Sciatic nerve (tissue), 2 donors: ENCODE measurements at places on chromosomes 11 and 22.

DNA sequence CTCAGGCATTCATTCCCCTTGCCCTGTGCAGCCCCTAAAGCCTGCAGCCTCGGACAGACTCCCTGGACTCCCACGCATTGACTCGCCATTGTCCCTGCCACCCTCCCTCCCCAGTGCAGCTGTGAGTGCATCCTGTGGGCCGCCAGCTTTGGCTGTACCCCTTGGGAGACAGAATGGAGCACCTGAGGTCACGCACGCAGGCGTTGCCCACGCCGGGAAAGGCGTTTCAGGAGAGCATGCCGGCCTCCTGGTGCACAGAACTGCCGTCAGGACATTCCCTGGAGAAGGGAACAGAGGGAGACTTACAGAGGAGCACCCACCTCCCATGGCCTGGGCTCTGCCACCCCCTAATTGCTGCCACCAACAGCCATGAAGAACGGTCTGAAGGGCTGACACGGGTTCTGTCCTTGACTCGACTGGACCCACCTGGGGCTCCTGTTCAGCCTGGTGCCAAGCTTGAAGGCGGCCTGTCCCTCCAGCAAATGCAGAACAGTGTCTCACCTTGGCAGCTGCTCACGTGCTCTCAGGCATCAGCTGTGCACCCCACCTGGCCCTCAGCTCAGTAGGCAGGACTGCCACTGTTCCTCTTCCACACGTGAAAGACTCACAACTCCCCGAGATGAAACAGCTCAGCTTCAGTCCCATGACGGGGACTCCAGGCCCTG is 503.8 kb downstream of the BRD1 start:
- DNase-seq, result peak; percentile 35

GRCh38 chr11:116862951-116863350 is 25.5 kb upstream of the APOA1 start:
- no peak for DNase-seq

DNA sequence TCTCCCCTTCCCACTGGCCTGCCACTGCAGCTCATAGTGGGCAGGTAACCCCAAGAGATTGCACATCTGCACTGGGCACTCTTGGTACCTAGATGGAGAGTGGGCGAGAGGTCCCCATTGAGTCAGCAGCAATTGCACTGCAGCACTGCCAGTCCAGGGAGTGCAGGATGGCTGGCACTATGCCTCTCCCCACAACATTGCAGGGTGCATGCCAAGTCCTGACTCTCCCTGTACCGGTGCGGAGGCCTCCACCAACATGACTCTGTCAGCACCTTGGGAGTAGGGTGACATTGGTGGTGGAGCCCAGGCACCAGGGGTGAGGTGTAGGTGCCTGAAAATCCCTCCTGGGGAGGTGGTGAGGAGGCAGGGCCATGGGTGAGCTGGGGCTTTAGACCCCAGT is 82.2 kb downstream of the TRAF6 start:
- DNase-seq, result no peak

DNA sequence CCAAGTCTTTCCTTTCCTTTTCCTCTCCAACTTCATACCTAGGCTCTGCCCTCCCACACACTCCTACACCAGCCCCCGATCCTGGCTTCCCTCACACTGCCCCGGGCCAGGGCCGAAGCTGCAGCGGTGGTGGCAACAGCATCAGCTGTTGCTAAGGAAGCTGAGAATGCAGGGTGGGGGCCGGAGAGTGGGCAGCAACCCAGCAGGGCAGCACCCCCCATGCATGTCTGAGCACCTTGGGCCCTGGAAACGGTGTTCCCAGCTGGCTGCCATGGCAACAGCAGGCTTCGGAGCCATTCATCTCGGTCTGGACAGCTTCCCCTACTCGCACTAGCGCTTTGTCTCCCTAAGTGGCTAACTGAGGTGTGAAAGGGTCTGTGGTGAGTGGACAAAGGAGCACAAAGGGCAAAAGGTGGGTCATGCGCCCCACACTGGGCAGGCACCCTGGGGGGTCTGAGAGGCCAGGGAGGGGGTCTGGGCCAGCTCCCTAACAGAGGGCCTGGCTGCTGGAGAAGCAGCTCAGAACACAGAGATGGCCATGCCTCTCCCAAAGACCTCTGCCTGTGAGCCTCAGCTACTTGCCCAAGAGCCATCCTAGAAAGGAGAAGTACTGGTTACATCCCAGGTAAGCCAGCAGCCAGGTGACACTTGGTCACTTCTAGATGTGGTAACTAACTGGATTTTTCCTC is 42.1 kb upstream of the JAM3 start:
- no peak for DNase-seq

DNA sequence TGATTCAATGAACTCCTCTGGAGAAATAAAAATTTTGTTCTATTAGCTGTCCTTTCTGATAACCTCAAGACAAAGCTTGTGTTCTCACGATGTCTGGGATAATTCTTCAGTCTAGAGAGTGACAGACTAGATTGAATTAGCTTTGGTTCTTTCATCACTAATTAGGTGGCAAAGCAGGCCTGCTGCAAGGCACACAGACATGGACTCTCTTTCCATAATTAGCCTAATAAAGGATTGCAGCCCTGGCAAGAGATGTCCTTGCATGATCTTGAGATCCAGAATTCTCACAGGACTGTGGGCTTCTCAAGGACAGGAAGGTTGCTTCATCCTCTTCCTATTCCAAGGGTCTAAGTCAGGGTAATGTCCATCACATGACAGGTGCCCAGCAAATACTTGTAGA is 245.6 kb upstream of the ZC3H12C start:
- DNase-seq, result no peak

DNA sequence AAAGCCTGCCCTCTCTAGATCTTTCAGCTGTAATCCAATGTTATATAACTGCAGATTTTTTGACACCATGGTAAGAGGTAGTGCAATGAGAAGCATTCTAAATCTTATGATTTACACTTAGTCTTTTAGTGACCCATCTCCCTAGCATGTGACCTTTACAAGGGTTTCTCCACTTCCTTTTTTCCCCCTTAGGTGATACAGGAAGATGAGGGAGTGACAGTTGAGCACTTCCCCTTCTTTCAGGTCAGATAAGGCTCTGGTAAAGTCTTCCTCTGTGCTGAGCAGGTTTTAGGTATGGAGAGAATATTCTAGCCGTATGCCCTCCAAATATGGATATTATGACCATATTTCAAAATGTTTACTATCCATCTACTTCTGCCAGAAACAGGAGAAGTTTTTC is 753.6 kb downstream of the JRKL start:
- no peak for DNase-seq

DNA sequence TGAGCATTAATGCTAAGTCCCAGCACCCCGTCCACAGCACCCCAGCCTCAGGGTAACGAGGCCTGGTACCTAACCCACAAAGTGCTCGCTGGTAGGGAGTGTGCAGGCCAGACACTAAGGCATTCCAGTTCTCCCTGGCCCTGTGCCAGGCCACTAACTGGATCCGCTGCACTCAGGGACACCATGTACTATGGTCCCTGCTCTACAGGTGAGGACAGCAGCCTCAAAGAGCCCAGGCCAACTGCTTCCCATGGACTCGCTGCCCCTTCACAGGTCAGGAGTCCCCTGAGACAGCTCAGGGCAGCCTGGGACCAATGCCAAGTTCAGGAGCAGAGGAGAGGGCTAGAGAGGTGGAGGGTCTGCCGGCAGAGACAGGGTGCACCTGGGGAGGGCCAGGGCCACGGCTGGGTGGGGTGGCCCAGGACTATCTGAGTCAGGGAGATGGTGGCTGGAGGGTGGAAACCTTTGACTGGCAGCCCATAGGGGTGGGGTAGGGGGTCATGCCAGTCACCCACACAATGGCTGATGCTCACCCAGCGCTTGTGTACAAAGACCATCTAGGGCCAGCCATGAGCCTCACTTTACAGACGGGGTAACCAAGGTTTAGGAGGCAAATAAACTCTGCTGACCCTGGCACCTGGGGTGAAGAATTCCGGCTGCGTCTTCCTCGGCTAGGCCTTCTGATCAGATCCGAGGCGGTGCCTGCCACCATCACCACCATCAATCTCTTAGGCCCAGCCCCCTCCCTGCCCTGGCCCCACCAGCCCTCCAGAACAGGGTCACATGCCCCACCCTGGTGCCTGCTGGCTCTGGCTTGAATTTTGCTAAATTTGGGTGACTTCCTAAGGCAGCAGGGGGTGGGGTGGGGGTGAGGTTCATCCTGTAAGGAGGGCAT is 5.6 kb downstream of the OSBPL5 start:
- DNase-seq, result peak; percentile 84

GRCh38 chr11:33317662-33318061 is 60.5 kb downstream of the HIPK3 start:
- DNase-seq, result no peak

- no peak for DNase-seq
Observed at GRCh38 chr22:33111491-33111890, 53.3 kb upstream of the SYN3 start.

- peak; percentile 40 for DNase-seq
Observed at GRCh38 chr11:1738380-1738779, 12.0 kb downstream of the IFITM10 start.

DNA sequence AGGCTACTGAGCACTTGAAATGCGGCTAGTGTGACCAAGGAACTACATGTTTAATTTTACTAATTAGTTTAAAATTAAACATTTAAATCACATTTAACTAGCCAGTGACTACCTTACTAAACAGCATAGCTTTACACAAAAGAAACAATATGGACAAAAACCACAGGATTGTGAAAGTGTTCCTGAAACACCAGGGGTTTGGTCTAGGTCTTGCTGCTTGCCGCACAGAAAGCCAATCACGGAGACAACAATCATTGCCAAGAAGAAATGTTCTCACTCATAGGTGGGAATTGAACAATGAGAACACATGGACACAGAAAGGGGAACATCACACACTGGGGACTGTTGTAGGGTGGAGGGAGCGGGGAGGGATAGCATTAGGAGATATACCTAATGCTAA is 309.5 kb downstream of the C11orf87 start:
- DNase-seq, result no peak

DNA sequence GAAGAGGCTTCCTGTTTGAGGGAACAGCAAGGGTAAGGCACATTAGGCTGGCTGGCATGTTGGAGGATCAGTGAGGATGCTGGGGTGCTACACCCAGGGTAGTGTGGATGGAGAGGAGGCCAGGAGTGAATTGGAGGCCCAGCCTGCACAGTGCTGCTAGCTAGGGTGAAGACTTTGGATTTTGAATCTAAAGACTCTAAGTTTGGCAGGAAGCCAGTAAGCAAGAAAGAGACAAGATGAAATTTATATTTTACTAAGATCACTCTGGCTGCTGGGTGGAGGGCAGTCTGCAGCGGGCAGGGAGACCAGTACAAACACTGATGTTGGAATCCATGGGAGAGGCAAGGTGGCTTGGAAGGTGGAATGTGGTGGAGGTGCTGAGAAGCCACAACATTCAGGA is 43.6 kb downstream of the TSPAN18 start:
- DNase-seq, result peak; percentile 9

GRCh38 chr11:813456-814096 is 3.8 kb downstream of the RPLP2 start:
- no peak for DNase-seq

DNA sequence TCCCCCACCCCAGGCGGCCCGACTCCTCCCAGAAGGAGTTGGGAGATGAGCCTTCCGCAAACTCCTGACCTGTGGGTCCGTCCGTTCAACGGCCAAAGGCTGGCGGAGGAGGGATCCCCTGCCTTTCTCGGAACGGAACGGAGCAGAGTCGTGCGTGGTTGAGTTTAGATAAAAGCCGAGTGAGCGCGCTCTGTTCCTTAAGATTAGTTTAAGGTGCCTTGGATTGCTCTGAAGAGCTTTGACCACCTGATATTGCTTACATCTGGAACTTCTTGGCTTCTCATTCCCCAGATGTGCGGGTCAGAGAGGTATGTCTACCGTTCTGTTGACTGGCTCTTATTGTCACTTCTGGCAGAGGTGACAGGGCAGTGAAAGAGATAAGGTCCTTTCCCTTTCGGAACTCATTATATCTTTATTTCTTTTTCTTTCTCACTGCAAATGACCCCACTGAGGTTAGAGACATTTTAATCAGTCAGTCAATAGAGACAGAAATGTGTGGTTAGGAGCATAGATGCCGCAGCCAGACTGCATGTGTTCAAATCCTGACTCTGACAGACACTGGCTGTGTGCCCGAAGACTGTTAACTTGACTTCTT is at the start of gene TRIM6:
Gene TRIM6 (plus strand): TSS at position 31 of the 595 bp plus-strand sequence. CDS start 261 bp downstream, at position 292.
- peak; percentile 70 for DNase-seq

DNA sequence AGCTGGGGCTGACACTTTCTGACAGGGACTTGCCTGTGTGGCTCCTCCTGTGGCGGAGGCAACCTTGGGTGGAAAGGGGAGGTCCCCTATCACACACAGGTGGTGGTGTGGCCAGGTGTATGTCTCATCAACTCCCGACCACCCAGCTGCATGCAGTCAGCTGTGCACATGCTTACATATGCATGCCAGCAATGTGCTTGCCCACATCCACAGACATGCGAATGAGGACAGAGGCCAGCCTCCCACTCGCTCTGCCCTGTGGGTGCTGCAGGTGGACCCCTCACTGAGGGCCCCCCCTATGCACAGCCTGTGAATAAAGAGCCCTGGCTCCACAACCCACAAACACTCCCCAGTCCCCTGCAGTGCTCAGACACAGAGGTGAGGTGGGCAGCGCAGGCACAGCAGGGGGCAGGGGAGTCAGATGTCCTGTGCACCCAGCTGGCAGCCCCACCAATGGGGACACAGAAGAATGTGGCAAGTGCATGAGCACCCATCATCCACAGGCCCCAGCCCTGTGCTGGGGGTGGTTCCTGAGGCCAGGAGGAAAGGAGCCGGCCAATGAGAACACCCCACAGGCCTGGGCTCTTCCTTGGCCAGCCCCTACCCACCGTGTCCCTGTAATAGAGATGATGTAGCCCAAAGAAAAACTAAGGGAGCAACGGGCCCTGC is 9.5 kb downstream of the GNB1L start:
- no peak for DNase-seq

- DNase-seq, result no peak
Observed at GRCh38 chr22:25777870-25778269, 35.9 kb downstream of the MYO18B start.

DNA sequence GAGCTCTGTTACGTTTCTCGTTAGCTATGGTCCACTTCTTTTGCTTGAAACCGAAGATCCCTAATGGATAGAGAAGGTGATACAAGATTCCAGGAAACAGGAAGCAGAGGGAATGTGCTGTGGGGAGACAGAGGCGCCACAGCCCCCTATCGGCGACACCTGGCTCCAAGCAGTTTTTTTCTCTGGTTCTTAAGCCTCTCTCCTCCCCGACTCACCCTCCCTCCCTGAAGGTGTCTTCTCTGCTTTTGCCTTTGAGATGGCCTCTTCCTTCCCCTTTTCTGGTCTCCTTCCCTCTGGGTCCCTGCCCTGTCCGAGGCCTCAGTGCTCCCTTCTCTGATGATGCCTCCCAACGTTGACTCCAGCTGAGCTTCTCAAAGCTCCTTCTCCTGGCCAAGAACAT is 14.2 kb upstream of the APOBEC3A start:
- peak; percentile 26 for DNase-seq

- no peak for DNase-seq
Observed at GRCh38 chr11:72613977-72614376, 60.2 kb downstream of the PDE2A start.
